ENCODE measurements at places on chromosomes 2 and 18.
A peak's percentile ranks its signal among the peaks of the same experiment; 100 is the strongest.

DNA sequence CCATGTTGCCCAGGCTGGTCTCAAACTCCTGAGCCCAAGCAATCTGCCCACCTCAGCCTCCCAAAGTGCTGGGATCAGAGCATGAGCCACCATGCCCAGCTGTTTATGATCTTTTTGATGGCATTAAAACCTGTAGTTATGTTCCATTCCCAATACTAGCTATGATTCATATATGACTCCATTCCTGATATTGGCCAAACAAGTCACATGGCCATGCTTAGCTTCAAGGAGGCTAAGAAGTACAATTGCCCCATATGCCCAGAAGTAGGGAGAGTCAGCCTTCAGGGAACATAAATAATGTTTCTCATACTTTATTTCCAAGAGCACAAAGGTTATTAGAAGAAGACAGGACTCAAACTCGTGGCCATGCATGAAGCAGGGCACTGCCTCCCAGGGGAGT lies 132.4 kb upstream of the RAB6C start:
- no peak for DNase-seq

- no peak for DNase-seq
Observed at GRCh38 chr2:199680482-199680881, 170.5 kb downstream of the FTCDNL1 start.

GRCh38 chr2:199261936-199262335 lies 195.8 kb downstream of the SATB2 start:
- no peak for DNase-seq

- DNase-seq = no peak
Observed at GRCh38 chr2:212919238-212919637, 232.2 kb downstream of the IKZF2 start.

DNA sequence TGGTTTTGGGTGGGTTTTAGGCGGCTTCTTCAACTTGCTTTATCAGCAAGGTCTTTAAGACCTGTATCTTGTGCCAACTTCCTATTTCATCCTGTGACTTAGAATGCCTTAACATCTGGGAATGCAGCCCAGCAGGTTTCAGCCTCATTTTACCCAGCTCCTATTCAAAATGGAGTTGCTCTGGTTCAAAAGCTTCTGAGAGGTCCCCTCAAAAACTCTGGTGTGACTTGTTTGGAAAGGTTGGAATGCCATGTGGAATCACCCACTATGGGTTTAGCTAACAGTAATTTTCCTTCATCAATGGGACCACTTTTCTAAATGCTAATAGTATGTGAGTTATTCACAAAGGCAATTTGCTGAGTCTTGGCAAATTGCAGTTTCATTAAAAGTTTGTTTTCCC lies 509.4 kb upstream of the SMIM21 start:
- DNase-seq = no peak

DNA sequence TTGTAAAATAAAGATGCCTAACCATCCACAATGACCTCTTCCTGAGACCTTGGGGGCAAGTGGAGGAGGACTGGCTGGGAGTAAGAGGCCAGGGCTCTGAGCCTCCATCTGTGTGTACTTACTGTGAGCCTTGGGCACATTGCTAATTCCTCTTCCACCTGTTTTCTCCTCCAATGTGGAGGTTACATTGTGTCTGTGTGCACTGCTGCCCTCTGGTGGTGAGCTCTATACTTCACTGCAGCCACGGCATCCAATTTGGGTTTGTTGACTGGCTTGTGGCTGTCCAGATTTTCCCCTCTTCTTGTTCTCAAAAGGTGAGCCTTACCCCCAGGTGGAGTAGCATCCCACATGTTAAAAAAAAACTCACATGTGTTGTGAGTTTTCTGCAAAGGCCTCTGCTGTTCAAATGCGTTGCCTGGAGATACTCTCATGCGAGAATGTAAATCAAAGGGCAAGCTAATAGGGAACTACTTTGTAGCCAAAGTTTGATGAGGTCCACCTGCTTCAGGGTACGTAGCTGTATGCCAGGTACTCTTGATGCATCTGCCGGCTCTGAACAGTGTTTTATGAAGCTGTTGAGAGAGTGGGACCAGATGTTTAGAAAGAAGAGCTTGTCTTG lies 80.8 kb downstream of the APOB start:
- DNase-seq = peak; percentile 64

- peak; percentile 78 for DNase-seq
Observed at GRCh38 chr2:46339676-46340459, 42.7 kb downstream of the EPAS1 start.

DNA sequence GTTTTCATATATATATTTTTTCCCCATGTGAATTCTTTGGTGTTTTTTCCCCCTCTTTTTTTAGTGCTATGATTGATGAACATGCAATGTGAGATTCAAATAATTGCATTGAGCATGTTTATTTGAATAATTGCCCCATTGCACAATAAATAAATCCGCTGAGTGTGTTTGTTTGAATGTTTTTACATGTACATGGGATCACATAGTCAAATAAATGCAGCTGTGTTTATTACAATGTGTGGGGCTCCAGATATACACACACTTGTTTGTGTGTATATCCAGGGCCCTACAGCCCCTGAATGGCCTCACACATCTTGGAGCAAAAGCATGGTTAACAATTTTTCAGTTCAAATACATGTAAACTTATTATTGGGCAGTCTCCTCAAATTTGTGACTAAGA lies 134.5 kb downstream of the ZEB2 start:
- no peak for DNase-seq

GRCh38 chr18:40168026-40168425 lies 1787.0 kb upstream of the PIK3C3 start:
- DNase-seq = no peak

DNA sequence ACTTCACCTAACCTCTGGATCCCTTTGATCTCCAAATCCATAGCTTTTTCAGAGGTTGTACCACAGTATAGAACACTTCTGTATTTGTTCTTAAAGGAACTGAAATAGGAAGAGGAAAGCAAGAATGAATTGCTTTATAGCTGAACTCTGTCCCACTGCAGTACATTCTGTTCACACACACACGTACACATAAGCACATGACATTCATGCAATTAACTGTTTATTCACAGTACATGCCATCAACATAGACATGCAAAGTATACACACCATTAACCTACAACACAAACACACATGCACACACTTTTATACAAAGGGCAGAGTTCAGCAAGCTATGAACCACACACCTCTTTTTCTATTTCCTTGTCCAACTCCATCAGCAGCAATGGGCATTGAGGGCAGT lies 43.2 kb downstream of the MRPL33 start:
- DNase-seq = no peak
